NCI-H1436 treated with DMSO at 0.1 percent for 48 hours (cell line): ENCODE measurements at places on chromosomes 12 and 14.

DNA sequence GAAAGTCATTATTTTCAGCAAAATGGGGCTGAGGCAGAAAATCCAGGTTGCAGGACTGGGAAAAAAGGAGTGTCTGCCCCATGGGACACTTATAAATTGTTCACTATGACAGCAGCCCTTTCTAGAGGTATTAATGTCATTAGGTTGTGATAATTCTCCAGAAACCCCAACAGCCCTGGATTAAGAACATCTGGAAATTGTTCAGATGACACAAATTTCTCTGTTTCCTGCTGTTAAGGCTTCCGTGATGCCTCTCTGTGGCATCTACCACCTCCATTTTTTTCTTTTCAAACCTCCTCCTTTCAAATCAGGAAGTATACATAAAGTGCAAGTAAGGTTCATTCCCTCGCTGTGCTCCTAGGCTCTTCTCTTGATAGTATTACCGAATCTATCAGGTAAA lies 25.6 kb downstream of the EGLN3 start:
- no peak for DNase-seq

GRCh38 chr12:62916632-62917425 lies 18.1 kb downstream of the PPM1H start:
- DNase-seq = no peak

DNA sequence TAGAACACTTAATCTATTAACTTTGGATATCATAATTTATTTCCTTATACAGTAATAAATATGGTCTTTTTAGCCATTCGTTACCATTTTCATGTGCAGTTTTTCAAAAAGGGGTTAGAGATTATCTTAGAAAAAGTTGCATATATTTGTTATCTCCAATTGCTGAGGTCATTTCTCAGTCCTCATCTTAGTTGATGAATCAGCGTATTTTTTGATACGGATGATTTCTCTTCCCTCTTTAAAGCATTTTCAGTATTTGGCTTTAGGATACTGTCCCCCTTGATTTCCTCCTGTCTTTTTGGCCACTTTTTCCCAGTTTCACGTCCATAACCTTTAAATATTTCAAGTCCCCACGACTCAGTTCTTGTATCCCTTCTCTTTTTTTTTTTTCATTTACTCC lies 21.8 kb downstream of the DNAL1 start:
- DNase-seq = no peak

GRCh38 chr14:76894308-76894707 lies 68.1 kb downstream of the LRRC74A start:
- no peak for DNase-seq

- no peak for DNase-seq
Measured at GRCh38 chr14:68718023-68718990, 74.6 kb downstream of the ZFP36L1 start.

- DNase-seq = no peak
Measured at GRCh38 chr12:130818272-130818634, 20.8 kb downstream of the STX2 start.
